ENCODE measurements at places on chromosomes 5 and 9.

DNA sequence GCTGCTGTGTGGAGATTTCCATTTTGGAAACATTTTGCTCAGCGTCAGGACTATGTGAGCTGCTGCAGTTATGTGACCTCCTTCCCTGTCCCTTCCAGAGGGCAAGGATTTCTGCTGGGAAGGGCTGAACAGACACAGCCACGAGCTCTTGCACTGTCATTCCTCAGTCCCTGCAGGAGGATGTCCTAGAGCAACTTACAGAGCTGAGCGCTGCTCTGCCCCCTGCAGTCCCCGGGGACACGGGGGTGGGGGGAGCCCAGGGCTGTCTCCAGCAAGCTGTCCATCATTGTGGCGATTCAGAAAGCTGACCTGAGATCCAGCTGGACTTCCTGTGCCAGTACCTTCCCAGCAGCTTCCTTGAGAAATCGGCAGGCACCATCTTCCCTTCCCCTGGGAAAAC, 28.0 kb upstream of the MAP1B start:
- peak; percentile 83 for DNase-seq

DNA sequence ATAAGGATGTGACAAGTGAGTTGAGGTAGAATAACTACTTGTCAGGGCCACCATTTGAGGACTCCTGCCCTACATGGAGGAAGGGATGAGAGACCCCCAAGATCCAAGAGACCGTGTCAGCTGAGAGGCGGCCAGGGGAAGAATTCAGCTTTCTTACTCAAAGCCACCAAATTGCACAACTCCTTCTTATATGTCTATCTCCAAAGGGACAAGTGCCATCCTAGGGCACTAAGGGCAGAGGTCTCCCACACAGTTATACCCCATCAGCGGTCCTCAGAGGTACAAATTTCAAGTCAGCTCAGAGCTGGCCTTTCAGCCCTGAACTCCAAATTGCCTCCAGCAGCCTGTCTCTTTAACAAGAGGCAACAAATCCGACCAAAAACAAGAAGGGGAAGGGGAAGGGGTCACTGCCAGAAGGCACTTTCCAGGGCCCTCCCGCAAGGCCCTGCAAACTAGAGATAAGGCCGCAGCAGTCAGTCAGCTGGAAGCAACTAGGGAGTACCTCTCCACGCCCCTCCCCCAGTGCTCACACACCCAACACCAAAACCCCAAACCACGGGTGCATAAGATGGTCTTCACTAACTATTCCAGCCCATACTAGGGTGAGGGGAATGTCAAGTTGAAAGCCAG, 6.1 kb upstream of the STOML2 start:
- no peak for DNase-seq

DNA sequence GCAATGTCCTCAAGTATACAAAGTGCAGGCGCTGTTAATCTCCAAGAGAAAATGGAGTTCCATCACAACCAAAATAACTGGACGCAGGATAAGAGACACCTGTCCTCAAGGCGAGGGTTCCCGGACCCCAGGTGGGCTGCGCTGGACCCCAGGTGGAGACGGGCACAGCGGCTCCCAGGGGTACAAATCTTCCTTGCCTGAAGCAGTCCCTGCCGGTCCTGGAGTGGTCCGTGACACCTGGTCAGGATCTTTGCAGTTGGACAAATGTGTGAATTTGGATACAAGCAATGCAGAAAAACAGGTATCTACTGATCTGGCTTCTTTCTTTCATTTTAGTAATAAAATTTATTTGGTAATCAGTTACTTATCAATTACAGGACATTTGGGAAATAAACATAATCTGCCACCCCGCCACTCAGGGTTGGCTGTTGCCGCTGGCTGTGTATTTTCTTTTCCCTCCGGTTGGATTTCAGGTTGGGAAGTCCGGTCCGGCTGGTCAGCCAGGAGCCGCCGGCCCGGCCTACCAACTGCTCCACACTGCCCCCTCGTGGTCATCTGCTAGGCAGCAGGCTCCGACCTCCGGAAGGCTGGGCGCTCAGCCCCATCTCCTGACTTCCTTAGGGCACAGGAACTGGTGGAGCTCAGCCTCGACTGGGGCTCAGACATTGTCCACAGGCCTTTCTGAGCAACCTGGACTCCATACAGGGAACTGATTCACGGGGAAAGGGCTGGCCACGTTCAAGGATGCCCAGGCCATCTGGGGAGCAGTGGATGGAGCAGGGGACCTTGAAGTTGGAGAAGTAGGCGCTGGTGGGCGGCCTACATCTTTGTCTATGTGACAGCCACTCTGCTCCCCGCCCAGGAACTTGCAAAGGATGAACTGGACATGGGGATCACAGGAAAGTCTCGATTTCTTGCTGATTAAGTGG, 43.4 kb downstream of the NXNL2 start:
- DNase-seq: peak; percentile 87

GRCh38 chr5:157295247-157295646, 29.3 kb downstream of the CYFIP2 start:
- DNase-seq: no peak

DNA sequence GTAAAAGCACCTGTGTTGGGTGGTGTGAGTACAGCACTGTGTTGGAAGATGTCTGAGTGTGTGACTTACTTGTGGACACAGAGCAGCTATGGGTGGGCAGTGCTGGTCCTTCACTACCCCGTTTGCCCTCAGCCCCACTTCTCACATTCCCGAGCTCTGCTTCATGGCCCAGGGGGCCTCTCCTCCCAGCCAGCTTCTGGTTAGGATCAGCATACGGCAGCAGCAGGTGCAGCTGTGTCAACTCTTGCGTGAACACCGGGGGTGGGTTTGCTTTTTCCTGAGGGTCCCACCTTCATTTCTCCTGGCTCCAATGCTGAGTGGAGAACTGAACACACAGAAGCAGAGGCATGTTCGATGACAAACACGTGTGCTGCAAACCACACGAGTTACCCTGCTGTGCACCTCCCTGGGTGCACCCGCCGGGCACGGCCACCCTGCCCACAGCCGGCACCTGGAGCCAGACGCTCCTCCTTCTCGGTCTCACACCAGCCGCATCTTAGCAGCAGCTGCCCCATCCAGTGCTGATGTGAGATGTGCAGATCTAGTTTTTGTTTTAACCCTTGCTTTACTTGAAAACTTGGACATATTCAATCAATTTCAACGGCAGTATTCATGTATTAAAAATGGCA, 14.9 kb upstream of the SLC6A3 start:
- no peak for DNase-seq

DNA sequence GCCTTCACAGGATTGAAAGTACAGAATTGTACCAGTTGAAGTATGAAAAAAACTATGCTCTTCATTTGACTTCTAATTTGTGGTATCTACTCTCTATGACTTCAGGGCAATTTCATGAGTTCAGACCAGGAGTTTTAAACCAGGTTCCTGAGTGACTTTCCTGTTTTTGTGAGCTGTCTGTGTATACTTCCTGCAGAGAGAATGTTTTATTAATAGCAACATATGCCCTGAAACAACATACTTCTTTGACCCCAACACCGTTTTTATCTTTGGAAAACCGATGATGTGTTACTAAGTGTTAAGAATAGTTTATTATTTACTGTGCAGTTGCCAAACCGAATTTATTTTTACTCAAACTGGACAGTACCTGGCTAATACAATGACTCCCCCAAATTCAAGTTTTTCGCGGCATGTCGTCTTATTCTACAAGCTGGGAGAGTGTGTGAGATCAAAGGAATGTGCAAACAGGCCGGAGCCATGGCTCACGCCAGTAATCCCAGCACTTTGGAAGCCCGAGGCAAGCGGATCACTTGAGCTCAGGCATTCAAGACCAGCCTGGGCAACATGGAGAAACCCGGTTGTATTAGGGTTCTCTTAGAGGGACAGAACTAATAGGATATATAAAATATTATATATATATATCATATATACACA, 58.7 kb upstream of the ERBIN start:
- no peak for DNase-seq

DNA sequence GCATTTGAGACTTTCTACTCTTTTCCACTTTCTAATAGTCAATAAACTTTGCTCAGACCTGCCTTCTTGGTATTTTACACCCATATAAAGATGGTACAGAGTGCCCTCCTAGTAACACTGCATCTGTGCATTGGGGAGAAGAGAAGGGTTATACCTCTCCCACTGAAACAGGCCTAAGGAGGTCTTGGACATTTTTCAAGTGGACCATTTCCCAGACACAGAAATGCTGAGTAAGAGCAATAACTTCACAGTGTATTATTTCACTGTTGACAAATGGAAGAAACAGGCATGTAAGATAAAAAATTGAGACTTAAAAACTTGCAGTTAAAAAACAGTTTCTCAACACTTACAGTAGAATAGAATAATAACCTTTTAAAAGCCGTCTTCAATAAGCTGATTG, 1224.0 kb upstream of the CDH18 start:
- DNase-seq: no peak
